ENCODE measurements at places on chromosomes 6 and 20.

DNA sequence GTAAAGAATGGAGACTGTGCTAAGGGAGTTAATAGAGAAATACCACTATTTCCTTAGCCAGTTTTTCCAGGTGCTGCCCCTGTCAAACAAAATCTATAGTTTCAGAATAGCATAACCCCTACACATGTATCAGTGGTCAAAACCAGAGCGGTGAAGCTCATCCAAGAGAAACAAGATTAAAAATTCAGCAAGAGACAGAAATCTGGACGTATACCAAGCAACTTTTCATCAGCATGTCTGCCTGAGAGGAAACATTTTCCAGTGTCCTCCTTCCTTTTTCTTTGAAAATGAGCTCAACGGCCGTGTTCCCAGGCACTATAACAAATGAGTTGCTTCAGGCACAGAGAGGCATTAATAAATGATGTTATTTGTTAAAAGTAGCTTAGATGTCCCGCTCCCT is 416.5 kb downstream of the BCKDHB start:
- no peak for DNase-seq

DNA sequence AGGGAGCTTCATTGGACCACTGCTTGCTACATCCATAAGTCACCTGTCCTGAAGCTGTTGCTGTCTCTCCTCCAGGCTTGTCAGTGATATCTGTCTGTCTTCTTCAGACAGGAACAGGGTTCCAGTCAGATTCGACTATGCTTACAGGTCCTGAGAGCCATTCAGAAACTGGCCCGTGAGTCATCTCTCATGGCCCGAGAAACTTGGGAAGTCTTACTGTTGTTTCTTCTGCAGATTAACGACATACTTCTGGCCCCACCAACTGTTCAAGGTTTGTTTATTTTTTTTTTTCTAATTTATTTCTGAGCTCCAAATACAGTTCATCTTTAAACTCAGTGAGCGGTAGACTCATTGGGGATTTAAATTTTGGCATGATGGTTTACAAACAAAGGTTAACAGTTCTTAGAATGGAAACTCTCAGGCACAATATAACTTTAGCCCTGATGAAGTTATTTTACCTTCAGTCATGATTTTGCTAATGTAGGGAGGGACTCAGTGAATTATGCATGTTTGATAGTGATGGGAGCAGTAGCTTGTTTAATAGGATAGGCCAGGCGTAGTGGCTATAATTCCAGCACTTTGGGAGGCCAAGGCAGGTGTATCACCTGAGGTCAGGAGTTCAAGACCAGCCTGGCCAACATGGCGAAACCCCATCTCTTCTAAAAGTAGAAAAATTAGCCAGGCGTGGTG is 24.7 kb downstream of the RALGAPB start:
- DNase-seq, result no peak

GRCh38 chr6:53134601-53135235 is 13.9 kb downstream of the GCM1 start:
- no peak for DNase-seq

- no peak for DNase-seq
These were observed 47.6 kb downstream of the HTR1B start for GRCh38 chr6:77415706-77416105.

DNA sequence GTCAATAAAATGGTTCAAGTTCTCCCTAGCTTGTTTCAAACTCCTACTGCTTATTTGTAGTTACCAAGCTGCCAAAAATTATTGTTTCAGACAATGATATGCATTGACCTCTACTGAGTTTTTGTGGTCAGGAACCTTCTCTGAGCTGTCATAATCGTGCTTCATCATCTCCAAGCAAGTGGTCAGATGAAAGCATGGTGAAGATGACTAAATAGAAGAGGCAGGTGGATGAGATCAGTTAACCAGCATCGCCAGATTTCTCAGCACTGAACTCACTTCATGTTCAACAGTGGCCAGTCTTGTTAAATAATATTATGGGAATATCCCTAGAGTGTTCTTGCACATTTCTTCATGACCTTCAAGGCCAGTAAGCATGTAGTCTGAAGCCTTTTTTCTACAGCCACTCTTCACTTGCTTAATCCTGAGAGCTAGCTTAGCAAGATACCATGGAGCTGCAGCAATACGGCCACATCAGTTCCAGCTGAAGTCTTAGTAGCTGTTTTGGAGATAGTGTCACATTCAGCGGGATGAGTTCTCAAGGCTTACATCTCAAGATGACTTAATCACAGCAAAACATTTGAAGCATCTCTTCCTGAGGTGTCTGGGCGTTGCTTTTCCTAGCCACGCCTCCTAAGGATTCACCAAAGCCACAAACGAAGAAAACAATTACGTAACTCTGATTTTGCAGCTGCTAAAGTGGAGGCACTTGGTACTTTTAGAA is 101.6 kb upstream of the TMEM30A start:
- DNase-seq, result no peak

DNA sequence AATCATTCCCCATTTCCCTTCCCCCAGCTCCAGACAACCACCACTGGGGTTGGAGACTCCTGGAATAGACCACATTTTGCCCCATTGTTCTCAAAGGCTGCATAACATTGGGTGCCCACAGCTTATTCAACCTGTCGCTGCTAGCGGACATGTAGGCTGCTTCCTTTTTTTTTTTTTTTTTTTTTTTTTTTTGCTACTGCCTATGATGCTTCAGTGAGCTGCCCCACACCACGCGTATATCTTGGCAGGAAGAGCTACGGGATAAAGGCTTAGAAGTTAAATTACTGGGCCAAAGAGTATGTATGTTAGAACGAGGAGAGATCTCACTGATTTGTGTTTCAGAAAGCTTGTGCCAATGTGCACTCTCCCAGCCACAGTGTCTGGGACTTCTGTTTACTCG is 7.0 kb downstream of the LBP start:
- DNase-seq, result no peak

DNA sequence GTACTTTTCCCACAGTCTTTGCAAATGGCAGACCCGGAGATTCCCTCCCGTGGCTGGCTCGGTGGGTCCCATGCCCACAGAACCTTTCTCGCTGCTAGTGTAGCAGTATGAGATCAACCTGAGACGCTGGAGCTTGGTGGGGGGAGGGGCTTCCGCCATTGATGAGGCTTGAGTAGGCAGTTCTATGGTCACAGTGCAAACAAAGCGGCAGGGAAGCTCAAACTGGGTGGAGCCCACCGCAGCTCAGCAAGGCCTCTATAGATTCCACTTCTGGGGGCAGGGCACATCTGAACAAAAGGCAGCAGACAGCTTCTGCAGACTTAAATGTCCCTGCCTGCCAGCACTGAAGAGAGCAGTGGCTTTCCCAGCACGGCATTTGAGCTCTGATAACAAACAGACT is 186.0 kb upstream of the KCNK16 start:
- DNase-seq, result no peak

DNA sequence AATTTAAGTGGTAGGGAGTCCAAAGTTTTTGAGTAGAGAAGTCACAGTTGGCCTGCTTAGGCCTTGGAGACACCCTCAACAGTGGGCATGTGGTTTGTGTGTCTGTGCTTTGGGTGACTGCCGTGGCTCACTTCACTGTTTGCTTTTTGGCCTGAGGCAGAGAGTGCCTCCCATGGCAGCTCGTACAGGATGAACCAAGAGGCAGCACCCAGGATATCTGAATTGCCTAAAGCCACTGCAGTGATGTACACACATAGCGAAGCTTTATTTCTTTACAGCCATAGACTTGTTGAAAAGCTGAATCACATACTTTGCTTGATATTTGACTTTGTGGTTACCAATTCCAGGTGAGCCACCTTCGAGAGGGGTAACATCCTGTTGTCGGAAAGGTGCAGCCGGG is 21.6 kb downstream of the RREB1 start:
- DNase-seq, result no peak

GRCh38 chr6:88358846-88359245 is 192.7 kb upstream of the CNR1 start:
- DNase-seq, result no peak

GRCh38 chr6:33589392-33589730 is 9.3 kb upstream of the BAK1 start:
- DNase-seq, result no peak

GRCh38 chr6:88983532-88983931 is 20.1 kb upstream of the RNGTT start:
- DNase-seq, result peak; percentile 49

DNA sequence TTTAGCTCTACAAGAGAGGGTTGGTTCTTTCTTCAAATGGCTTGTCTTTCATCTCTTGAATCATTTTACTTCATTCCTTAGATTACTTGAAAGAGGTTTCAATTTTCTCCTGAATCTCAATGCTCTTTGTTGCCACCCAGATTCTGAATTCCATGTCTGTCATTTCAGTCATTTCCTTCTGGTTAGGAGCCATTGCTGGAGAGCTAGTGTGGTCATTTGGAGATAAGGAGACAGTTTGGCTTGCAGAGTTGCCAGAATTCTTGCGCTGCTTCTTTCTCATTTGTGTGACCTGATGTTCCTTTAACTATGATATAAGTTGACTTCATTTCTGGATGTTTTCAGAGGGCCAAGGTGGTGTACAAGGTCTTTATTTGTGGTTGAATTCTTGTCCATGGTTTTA is 157.8 kb downstream of the SLC22A3 start:
- no peak for DNase-seq

DNA sequence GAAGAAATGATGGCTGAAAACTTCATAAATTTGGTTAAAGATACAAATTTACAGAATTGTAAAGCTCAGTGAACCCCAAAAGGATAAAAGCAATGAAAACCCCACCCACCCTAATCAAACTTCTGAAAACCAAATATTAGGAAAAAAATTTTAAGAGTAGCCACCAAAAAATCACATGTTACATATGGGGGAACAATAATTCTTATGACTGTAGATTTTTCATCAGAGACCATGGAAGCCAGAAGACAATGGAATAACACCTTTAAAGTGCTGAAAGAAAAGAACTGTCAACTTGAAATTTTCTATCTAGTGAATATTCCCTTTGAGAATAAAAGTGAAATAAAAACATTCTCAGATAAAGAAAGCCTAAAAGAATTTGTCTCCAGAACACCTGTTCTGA is 24.4 kb downstream of the PROCR start:
- no peak for DNase-seq

GRCh38 chr6:83086751-83087150 is 19.3 kb downstream of the DOP1A start:
- no peak for DNase-seq

- DNase-seq, result no peak
These were observed 70.9 kb upstream of the CCDC167 start for GRCh38 chr6:37570482-37571133.

- DNase-seq, result no peak
These were observed 128.6 kb downstream of the SOD2 start for GRCh38 chr6:159564456-159564855.

DNA sequence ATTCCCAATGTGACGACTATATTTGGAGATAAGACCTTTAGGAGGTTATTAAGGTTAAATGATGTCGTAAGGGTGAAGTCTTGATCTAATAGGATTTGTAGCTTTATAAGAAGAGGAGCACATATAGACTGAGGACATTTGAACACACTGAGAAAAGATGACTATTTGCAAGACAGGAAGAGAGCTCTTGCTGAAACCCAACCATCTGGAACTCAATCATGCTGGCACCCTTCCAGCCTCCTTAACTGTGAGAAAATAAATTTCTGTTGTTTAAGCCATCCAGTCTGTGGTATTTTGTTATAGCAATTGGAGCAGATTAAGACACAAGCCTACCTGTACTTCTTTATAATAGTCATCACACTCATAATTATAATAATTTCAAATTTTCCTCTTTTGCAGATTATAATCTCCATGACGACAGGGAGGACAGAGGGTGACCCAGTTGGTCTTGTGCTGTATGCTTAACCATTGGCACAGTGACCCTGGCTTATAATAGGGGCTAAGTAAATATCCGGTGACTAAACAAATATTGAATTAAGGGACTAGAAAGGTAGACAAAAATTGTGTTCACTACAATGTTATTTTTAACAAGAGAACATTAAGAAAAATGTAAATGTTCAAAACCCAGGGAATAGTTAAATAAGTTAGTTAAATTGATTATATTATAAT is 206.4 kb upstream of the HDDC2 start:
- DNase-seq, result peak; percentile 12

DNA sequence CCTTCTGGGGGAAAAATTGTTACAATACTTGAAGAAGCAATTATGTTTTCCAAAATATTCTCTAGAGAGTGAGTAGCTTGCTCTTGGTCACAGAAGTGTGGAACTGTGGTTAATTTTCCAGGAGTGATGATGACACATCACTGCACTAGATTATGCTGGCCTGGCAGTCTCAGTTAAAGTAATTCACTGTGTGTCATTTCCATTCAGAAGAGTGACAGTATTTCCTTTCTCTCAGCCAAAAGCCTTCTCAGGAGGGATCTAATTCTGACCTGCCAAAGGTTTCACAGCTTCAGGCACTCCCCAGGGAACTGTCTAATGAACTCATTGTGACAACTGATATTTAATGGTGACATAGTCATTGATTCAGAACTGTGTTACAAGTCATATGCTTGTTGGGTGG is 517.5 kb downstream of the TBC1D32 start:
- no peak for DNase-seq

- no peak for DNase-seq
These were observed 174.3 kb downstream of the CDKAL1 start for GRCh38 chr6:20708367-20709124.

GRCh38 chr20:40339661-40340449 is 349.2 kb downstream of the MAFB start:
- no peak for DNase-seq

- no peak for DNase-seq
These were observed 175.9 kb upstream of the CITED2 start for GRCh38 chr6:139550361-139550760.

DNA sequence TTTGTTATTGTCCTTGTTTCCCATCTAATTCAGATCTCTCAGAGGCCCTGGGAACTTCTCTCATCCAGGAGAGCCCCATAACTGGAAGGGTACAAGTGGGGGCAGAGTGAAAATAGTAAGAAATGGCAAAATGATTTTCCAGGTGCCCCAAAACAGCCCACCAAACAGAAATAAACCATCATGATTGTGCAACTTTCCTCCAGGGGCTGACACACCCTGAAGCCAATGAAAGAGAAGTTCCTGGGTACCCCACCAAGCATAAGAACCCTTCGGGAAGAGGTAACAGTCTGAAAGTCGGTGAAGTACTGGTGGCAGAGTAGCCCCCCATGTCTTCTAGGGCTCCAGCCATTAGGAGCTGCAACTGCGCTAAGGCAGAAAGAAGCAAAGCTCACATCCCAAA is 282.0 kb downstream of the PTPRT start:
- DNase-seq, result no peak

GRCh38 chr6:89925826-89926225 is 31.6 kb downstream of the GJA10 start:
- no peak for DNase-seq

DNA sequence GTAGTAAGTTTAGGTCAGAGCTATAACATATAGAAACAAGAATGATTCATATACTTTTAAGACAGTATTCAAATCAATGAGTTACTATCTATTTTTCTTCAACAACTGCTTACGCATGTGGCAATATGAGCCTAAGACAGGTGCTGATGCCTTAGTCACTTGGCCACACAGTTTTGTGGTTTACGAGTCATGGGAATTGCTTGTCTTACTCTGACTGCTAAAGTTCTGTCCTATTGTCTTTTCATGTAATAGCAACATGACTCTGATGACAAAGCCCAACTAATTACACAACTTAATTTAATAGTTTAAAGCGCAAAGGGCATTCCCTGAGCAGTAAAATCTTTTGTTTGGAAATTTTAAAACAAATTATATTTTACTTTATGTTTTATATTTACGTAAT is 159.3 kb upstream of the CENPW start:
- DNase-seq, result no peak
